ENCODE measurements at places on chromosomes 4 and X. TPM values are rescaled to one million over a fixed set of nuclear protein-coding genes. Genes with fewer than 3 reads are reported as not detected.

The CRLF2 gene
- not detected for total RNA-seq

The SLC10A3 gene
- total RNA-seq, result 15.2 TPM

The RAB33A gene
- 18.3 TPM for total RNA-seq

The MAGEA2B gene
- not detected for total RNA-seq

The AFAP1 gene
- 34.9 TPM for total RNA-seq

The PAGE5 gene
- 0.66 TPM for total RNA-seq

- DNase-seq, result peak; percentile 48
These were observed 41.7 kb downstream of the KDM6A start for GRCh38 chrX:44914532-44915198.

GRCh38 chr4:106803083-106803482 lies 233.0 kb downstream of the DKK2 start:
- DNase-seq, result no peak

DNA sequence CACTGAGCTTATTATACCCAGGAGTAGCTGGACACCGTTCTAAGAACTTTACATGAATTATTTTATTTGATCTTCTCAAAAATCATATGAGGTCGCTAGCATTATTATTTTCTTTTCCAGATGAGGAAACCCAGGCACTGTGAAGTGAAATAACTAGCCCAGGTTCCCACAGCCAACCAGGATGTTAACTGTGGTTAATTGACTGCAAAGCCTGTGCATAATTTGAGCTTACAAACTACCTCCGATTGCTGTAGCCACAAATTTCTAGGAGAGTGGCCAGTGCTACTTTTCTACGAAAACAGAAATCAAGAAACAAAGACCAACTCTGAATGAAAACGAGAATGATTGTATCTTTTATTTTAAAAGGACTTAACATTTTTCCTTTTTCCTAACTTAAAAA lies 27.2 kb downstream of the SPRY1 start:
- DNase-seq, result no peak

DNA sequence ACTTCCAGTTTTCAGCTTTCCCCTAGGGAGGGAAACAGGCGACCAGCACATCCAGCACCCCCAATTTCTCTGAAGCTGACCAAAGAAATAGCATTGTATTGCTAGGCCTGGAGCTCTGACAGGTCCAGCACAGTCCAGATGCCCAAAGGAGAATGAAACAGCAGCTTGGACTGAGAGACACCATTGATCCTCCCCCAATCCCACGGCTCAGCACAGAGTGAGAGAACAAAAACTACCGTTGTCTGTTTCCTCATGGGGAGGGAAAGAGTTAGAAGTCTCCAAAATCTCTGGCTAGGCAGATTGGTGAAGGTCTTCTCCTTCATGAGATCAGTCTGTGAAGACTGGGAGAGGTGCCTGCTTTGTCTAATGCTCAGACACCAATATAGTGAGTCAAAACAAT lies 8.6 kb downstream of the TCEAL7 start:
- DNase-seq, result no peak

DNA sequence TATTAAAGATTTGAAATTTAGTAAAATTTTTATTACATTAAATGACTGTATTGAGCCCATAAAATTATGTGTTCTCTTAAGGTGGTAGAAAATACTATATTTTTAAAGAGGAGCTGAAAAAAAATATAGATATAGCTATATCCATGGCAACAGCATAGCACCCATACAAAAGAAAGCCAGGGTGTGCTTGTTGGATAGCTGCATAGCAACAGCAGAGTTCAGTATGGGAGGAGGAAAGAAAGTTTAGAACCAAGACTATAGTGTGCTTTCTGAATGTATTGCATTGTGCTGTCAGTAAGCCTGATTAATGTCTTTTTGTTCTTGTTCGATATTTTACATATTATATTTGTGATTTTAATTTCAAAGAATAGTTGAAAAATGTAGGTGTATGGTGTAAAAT lies 78.4 kb downstream of the GRID2 start:
- no peak for DNase-seq

- no peak for DNase-seq
These were observed 1.7 kb upstream of the DCTD start for GRCh38 chr4:182918791-182919302.

DNA sequence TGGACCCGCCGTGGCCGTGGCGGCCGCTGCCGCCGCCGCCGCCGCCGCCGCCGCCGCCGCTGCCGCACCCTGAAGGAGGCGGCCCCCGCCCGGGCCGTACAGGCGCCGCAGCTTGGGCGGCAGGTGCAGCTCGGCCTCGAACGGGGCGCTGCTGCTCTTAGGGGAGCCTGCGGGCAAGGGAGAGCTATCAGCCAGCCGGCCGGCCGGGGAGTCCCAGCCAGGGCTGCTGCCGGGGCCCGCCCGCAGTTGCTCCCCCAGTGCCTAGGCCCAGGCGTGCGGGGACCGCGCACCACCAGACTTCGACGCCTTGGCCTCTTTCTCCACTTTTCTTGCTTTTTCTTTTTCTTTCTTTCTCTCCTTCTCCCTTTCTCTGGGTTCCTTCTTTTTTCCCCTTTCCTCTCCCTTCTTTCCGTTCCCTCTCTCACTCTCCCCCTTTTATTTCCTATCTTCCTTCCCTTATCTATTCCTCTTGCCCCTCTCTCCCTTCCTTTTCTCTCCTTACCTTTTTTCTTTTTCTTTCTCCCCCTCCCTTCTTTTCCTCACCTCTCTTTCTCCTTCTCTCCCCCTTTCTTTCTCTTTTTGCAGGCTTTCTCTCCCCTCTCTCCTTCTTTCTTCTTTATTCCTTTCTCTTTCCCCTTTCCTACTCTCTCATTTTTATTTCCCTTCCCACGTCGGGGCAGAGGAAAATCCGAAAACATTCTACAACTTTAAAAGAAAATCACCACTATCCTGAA lies 2.0 kb downstream of the ARX start:
- DNase-seq, result no peak

DNA sequence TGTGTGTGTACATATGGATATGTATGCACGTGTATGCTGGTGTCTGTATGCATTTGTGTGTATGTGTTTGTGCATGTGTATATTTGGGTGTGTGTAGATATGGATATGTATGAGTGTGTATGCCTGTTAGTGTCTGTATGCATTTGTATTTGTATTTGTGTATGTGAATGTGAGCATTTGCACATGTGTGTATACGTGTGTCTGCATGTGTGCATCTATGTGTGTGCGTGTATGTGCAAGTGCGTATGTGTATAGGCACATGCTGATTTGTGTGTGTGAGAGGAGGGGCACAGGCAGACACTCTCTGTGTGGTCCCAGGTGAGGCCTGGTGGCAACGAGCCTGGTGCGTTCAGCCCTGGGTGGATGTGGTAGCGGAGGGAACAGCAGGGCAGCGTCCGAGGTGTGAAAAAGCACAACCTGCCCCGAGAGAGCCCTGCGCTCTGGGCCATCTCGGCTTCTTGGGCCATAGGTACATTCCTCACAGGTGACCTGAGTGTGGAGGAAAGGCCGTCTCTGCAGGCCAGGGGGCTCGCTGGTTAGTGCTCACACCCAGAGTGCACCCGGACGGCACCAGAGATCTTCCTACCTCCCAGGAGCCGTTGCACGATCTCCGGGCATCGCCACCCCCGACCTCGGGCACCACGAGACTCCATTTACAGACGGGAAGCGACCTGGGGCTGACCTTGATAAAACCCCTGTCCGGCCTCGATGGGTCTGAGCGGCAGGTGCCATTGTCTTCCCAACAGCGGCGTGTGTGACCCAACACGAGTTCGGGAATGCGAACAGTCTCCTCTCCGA lies 45.0 kb downstream of the ASMT start:
- no peak for DNase-seq

DNA sequence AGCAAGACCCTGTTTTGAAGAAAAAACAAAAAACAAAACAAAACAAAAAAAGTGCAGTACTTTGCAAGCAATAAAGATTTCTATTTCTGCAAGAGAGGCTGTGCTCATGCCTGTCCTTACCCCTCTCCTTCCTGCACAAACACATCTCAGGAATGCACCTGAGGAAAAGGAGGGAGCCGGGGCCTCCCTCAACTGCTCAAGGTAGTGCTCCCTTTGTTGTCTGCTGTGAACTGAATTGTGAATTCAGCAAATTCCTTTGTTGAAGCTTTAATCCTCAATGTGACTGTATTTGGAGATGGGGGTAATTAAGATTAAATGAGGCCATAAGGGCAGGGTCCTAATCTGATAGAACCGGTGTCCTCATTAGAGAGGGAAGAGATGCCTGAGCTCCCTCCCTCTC lies 13.9 kb downstream of the FTSJ1 start:
- DNase-seq, result no peak

DNA sequence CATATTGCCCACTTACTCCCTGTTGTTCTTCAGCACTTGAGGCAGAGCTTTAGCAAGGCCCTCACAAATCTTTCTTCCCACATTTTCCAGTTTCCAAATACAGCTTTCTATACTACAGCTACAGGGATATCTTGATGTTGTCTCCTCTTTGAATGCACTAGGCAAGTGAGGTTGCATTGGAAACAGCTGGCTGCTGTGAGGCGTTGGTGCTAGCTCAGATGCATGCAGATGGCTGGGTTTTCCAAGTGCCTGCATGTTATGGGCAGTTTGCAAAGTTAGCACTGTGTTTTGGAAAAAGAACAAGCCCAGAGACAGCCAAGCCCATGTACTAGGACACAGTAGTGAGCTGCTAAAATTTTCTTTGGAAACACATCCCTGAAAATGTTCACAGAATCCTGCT lies 315.1 kb upstream of the RASGEF1B start:
- DNase-seq, result no peak

GRCh38 chr4:165477799-165478198 lies 99.0 kb downstream of the CPE start:
- DNase-seq, result no peak

GRCh38 chr4:5611750-5612149 lies 96.6 kb downstream of the EVC2 start:
- DNase-seq, result peak; percentile 38

DNA sequence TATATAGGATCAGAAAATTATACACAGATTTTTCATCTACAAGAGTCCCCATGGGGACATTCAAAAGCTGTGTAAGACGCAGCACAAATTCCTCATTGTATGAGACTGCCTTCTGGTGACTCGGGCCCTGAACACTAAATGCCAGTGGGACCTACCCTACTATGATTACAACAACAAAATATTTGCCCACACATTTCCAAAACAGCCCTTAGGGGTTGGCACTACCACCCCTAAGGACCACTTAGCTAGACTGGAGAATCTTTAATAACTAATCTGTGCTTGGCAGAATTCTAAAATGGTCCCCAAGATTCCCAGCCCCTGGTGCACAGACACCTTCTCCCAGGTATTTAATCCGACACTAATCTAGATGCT lies 29.1 kb downstream of the UCHL1 start:
- no peak for DNase-seq

DNA sequence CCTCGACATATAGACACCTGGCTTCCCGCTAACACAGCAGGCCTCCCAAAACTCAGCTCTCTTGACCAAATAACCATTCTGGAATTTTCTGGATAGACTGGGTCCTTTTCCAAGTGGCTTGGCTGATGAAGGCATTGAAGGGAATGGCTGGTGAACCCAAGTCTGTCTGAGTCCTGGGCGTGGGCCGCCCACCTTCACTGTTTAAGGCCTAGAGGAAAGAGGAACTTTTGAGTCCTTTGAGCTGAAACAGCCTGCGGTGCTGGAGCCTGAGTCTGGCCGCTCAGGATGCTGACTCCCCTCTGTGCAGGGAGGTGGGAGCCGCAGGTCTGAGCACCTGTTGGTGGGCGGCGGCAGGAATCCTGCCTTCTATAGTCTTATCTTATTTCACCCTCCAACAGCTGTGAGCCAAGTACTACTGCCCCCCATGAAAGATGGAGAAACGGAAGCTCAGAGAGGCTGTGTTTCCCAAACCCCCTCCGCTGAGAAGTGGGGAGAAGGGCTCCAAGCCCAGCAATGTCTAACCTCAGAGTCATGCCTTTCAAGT lies 23.4 kb downstream of the ACOX3 start:
- no peak for DNase-seq

GRCh38 chr4:100312615-100313350 lies 122.5 kb upstream of the DDIT4L start:
- DNase-seq, result no peak

GRCh38 chr4:165787516-165788274 lies 85.3 kb upstream of the TLL1 start:
- no peak for DNase-seq

DNA sequence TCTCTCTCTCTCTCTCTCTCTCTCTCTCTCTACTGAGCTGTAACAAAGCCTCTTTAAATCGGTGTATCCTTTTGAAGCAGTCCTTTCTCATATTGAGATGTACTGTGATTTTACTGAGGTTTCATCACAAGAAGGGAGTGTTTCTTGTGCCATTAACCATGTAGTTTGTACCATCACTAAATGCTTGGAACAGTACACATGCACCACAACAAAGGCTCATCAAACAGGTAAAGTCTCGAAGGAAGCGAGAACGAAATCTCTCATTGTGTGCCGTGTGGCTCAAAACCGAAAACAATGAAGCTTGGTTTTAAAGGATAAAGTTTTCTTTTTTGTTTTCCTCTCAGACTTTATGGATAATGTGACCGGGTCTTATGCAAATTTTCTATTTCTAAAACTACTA lies 37.2 kb downstream of the HPF1 start:
- DNase-seq, result no peak

DNA sequence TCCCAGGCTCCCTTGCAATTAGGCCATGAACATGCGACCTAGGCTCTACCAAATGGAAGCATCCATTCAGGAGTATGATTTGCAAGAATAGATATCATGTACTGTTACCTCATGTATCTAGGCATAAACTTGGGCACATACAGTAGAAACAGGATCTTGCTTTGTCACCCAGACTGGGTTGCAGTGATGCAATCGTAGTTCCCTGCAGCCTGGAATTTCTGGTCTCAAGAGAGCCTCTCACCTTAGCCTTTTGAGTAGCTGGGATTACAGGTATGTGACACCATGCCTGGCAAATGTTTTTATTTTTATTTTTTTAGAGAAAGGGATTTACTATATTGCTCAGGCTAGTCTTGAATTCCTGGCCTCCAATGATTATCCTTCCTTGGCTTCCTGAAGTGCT lies 994.2 kb downstream of the ADGRL3 start:
- no peak for DNase-seq
